ENCODE measurements at places on chromosomes 5 and 9.

DNA sequence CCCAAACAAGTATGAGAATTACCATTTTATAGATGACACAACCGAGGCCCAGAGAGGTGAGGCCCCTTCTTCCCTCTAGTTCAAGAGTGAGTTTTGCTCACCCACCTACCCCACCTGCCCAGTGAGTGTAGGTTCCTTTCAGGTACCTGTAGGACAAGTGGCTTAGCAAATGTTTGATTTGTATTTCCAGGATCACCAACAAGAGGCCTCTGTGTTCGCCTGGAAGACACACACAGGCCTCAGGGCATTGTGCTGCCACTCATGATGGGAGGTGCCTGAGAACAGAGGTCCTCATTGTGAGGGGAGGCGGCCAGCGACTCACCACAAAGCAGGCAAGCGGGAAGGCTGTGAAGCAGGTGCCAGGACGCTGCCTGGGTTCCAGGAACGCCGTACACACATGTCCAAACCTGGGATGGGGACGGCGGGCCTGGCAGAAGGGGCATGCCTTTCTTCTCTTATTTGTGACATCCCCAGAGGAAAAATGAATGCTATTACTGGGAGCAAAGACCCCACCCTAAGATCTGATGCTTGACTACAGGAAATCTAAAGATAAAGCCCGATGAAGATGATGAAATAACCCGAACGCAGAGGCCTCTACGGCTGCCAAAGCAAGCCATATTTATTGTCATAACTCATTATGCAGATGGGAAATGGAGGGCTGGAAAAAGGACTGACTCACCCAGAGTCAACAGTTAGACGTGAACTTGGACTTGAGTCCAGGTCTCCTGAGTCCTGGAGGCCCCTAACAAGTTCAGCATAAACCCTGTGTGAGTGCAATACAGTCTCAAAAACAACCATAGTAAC lies 60.2 kb upstream of the SLC25A51 start:
- H3K4me3 ChIP-seq: no peak overlapping the region
- no peak overlapping the region for H3K27ac ChIP-seq
- H3K27me3 ChIP-seq: no peaks in the 10 kb centered on the region
- H3K36me3 ChIP-seq: no peaks in the 10 kb centered on the region
- peaks cover 3% of the 10 kb centered on the region for H3K4me1 ChIP-seq
- DNase-seq: no peak

GRCh38 chr9:85331626-85332025 lies 410.1 kb downstream of the AGTPBP1 start:
- H3K4me1 ChIP-seq: no peaks in the 10 kb centered on the region
- no peak for DNase-seq
- H3K27me3 ChIP-seq: no peaks in the 10 kb centered on the region
- H3K4me3 ChIP-seq: no peak overlapping the region
- H3K27ac ChIP-seq: no peak overlapping the region

GRCh38 chr5:179051784-179052183 lies 8.4 kb upstream of the ZNF354C start:
- H3K4me3 ChIP-seq: no peak overlapping the region
- no peaks in the 10 kb centered on the region for H3K27me3 ChIP-seq
- no peaks in the 10 kb centered on the region for H3K4me1 ChIP-seq
- no peak for DNase-seq

DNA sequence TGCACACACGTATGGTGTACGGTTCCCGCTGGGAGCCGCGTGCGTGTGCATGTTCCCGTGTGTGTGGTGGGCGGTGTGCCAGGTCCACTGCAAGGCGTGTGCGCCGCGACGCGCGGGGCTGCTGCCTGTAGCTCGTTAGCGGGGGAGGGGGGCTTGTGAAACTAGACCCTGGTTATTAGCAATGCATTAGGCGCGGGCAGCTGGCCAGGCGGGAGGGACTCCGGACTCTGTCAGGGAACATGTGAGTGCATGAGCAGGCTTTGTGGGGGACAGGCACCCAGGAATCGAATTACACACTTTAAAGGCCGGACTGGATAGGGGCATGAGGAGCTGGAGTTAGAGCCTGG lies 32.2 kb upstream of the ENHO start:
- H3K27me3 ChIP-seq: peaks cover 2% of the 10 kb centered on the region
- no peak for DNase-seq
- H3K4me1 ChIP-seq: no peaks in the 10 kb centered on the region
- no peak overlapping the region for H3K27ac ChIP-seq
- no peak overlapping the region for H3K4me3 ChIP-seq

DNA sequence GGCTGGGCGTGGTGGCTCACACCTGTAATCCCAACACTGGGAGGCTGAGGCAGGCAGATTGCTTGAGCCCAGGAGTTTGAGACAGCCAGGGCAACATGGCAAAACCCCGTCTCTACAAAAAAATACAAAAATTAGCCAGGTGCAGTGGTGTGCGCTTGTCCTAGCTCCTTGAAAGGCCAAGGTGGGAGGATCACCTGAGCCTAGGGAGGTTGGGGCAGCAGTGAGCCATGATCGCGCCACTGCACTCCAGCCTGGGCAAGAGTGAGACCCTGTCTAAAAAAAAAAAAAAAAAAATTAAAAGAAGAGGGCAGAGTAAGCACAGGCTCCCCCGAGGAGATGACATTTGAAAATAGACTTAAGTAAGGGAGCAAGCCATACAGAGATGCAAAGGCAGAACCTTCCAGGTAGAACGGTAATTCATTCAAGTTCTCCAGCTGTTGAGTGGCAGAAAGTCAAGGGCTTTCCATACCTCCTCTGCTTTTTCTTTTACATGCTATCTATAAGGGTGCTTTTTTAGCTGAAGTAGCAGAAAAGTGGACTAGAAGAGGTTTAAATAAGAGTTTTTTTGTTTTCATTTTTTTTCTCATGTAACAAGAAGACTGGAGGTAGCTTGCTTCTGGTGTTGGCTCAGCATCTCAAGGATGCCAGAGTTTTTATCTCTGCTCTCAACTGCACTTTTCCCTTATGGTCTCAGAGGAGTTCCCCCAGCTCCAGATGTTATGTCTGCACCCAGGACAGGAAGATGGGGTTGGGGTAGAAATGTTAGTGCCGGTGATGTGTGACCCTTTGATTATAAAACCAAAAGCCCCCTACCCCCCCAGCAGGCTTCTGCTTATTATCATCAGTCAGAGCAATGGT lies 40.8 kb downstream of the ERGIC1 start:
- H3K4me1 ChIP-seq: peaks cover 3% of the 10 kb centered on the region
- no peak overlapping the region for H3K4me3 ChIP-seq
- H3K27me3 ChIP-seq: no peaks in the 10 kb centered on the region
- no peak overlapping the region for H3K27ac ChIP-seq
- DNase-seq: no peak
- H3K36me3 ChIP-seq: no peaks in the 10 kb centered on the region

DNA sequence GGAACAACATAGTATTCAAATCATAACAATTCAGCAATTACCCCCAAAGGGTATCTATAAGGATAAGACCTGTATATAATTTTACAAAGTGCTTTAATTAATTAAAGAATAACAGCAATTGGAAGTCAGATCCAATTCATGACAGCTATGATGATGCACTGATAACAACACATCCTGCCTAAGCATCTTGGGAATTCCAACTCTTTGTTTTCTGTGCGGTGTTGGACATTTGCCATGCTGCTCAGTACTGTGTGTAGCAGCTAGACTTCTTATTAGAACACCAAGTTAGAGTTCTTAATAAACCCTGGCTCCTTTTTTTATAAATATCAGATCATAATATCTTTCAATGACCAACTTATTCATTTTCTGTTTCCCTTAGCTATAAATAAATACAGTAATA lies 209.0 kb downstream of the SEC61B start:
- H3K4me1 ChIP-seq: peaks cover 14% of the 10 kb centered on the region

DNA sequence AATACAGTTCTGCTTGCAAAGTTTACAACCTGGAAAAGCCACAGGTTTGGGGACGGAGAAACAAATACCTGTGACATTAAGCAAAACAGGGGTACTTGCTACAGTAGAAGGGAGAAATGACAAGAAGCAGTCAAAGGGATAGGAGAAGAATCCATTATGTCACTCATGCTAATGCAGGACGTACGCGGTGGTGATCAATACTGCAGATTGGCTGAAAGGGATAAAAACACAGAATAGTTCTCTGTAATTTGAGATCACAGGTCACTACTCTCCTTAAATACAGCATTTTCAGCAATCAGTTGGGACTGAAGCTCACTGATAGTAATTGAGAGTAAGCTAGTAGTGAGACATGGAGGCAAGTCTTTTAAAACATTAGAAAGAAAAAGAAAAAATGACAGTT lies 130.3 kb upstream of the MTAP start:
- H3K27me3 ChIP-seq: no peaks in the 10 kb centered on the region
- no peak for DNase-seq
- no peak overlapping the region for H3K27ac ChIP-seq

GRCh38 chr9:37976714-37977477 lies 73.0 kb upstream of the SLC25A51 start:
- no peak overlapping the region for H3K27ac ChIP-seq
- H3K4me1 ChIP-seq: no peaks in the 10 kb centered on the region
- no peak for DNase-seq
- no peaks in the 10 kb centered on the region for H3K36me3 ChIP-seq
- H3K4me3 ChIP-seq: no peak overlapping the region

DNA sequence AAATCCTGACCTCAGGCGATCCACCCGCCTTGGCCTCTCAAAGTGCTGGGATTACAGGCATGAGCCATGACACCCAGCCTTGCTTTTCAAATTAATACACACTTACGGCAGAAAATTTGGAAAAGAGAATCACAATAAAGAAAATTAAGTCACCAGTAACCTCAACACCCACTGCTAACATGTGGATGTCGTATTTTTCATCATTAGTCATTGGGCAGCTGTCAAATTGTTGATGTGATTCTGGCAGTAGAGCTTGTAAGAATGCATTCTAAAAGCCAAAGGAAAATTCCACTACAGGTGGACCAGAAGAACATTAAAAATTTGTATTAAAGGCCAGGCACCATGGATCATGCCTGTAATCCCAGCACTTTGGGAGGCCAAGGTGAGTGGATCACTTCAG lies 237.3 kb upstream of the TUT7 start:
- H3K27me3 ChIP-seq: no peaks in the 10 kb centered on the region
- DNase-seq: no peak
- no peaks in the 10 kb centered on the region for H3K36me3 ChIP-seq
- no peak overlapping the region for H3K27ac ChIP-seq
- H3K4me3 ChIP-seq: no peak overlapping the region

DNA sequence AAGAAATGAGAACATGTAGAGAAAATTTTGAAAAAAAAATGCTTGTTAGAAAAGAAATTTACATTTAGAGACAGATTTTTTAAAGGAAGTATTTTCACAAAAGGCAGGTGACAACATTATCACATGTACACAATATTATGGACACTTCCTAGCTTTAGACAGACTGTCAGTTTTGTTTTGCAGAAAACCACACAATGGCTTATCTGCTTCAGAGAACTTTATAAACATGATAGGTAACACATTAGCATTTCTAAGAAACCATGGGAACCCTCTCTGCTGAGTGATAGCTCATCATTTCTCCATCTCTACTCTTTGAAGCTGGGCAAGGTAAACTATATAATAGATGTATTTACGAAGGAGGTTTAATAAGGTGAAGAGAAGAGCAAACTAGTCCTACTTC lies 25.6 kb downstream of the POU5F2 start:
- no peaks in the 10 kb centered on the region for H3K27me3 ChIP-seq
- H3K36me3 ChIP-seq: no peaks in the 10 kb centered on the region
- no peak overlapping the region for H3K4me3 ChIP-seq
- no peak overlapping the region for H3K27ac ChIP-seq
- no peak for DNase-seq

DNA sequence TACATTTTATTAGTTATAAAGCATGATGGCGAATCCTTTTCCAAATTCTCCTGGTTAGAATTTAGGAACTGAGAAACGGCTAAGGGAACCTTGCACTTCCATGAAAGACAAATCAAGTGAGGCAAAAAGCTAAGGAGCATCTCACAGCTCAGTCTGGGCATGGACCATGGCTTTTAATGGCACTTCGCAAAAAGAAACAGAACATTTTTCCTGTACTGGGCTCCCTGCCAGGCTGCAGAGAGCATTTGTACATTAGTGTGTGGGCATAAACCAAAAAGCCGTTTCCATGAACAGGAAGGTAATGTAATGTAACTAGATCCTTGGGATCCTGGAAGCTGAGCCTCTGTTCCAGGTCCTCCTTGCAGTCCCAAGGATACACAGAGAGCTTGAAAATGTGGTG lies 354.2 kb downstream of the MRPS30 start:
- H3K27me3 ChIP-seq: no peaks in the 10 kb centered on the region
- no peak overlapping the region for H3K4me3 ChIP-seq
- H3K4me1 ChIP-seq: no peaks in the 10 kb centered on the region
- no peaks in the 10 kb centered on the region for H3K36me3 ChIP-seq

- no peaks in the 10 kb centered on the region for H3K4me1 ChIP-seq
- no peak for DNase-seq
- H3K27ac ChIP-seq: no peak overlapping the region
- peaks cover 2% of the 10 kb centered on the region for H3K27me3 ChIP-seq
- H3K36me3 ChIP-seq: no peaks in the 10 kb centered on the region
Measured at GRCh38 chr9:3200331-3200774, 325.4 kb downstream of the RFX3 start.

GRCh38 chr5:65823845-65824445 lies 101.9 kb downstream of the NLN start:
- no peak overlapping the region for H3K4me3 ChIP-seq
- H3K4me1 ChIP-seq: peaks cover 57% of the 10 kb centered on the region
- H3K36me3 ChIP-seq: no peaks in the 10 kb centered on the region
- DNase-seq: no peak

DNA sequence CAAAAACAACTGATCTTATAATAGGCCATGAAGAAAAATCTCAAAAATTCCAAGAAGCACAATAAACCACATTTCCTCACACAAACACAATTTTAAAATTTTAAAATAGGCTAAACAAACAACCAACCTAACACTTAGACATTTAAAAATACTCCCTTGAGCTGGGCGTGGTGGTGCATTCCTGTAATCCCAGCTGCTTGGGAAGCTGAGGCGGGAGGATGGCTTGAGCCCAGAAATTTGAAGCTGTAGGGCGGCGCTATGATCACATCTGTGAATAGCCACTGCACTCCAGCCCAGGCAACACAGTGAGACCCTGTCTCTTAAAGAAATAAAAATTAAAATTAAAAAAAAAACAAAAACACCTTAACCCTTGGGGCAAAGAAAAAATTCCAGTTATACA lies 36.9 kb upstream of the TESK1 start:
- no peak overlapping the region for H3K4me3 ChIP-seq
- peaks cover 24% of the 10 kb centered on the region for H3K4me1 ChIP-seq
- H3K36me3 ChIP-seq: no peaks in the 10 kb centered on the region

DNA sequence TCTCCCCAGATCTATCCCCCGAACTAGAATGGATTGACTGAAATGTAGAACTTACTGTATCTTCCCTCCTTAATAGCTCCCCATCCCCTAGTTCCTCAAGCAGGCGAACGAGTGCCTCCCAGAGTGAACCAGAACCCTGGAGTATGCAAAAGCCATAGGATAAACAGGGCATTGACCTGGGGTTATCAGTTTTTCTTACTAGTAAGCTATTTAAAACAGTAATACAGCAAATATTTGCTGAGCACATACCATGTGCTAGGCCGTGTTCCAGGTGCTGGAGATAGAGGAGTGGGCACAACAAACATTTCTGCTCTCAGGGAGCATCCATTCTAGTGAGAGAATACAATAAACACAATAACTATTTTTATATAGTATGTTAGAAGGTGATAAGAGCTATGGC lies 1.8 kb downstream of the SKP2 start:
- H3K27ac ChIP-seq: no peak overlapping the region
- H3K27me3 ChIP-seq: no peaks in the 10 kb centered on the region
- 0 out of 2 replicates have a peak overlapping the region, but pooled peaks have one; percentile 36 for H3K4me3 ChIP-seq
- DNase-seq: no peak
- H3K4me1 ChIP-seq: 0 out of 2 replicates have a peak, but pooled peaks cover 4% of the 10 kb centered on the region

- H3K27ac ChIP-seq: no peak overlapping the region
- H3K4me3 ChIP-seq: no peak overlapping the region
- no peaks in the 10 kb centered on the region for H3K27me3 ChIP-seq
- H3K36me3 ChIP-seq: no peaks in the 10 kb centered on the region
- no peak for DNase-seq
- H3K4me1 ChIP-seq: no peaks in the 10 kb centered on the region
Measured at GRCh38 chr9:115594557-115594956, 476.6 kb upstream of the TNC start.

All from GM12878 (cell line).